ENCODE measurements at places on chromosomes 2 and 18.

- DNase-seq = no peak
Measured at GRCh38 chr18:42574871-42575270, 540.6 kb downstream of the RIT2 start.

GRCh38 chr2:1400943-1401735 lies 12.1 kb upstream of the TPO start:
- no peak for DNase-seq

GRCh38 chr2:170743530-170744239 lies 26.5 kb upstream of the ERICH2 start:
- DNase-seq = no peak

DNA sequence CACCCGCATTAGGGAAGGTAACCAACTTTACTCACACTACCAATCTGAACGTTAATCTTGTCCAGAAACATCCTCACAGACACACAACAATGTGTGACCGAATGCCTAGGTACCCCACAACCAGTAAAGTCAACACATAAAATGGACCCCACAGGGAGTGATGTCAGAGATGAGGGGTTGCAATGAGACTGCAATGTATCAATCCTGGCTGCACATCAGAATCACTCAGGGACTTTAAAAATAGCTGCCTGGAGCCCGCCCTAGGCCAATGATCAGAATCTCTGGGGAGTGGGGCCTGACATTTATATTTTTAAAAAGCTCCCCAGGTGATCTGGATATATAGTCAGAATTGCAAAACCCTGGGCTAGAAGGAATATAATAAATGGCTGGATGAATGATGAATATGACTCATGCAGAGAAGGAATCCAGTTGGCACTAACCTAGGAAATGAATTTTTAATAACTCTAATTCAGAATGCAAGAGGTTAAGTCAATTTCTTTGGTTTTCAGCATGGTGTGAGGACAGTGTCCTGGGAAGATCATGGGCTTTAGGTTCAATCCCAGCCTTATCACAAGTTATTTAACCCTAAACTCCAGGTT lies 92.8 kb downstream of the COLEC12 start:
- no peak for DNase-seq

DNA sequence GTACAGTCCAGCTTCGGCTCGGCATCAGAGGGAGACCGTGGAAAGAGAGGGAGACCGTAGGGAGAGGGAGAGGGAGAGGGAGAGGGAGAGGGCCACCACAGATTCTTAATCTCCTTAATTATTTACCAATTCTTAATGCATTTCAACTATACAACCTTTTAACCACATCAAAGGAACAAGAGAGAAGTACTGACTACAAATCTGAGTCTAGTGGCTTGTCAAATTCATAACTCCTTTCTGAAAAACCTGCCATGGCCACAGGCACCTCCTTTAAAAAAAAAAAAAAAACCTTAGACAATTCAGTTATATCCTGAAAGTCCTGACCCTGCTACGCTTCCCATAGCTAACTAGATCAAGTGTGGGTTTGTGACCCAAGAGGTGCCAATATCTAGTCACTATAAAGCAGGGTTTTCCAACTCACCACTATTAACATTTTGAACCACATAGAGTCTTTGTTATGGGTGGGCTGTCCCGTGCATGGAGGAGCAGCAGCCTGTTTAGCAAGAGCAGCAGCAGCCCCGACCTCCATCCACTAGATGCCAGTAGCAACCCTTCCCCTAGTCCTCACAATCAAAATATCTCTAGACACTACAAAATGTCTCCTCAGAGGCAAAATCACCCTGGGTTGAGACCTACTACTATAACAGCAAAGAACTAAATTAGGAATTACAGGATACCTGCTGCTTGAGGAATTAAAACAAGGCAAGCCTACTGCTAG lies 6.8 kb downstream of the ESCO1 start:
- DNase-seq = no peak

- DNase-seq = no peak
Measured at GRCh38 chr18:41842886-41843285, 112.1 kb upstream of the PIK3C3 start.

DNA sequence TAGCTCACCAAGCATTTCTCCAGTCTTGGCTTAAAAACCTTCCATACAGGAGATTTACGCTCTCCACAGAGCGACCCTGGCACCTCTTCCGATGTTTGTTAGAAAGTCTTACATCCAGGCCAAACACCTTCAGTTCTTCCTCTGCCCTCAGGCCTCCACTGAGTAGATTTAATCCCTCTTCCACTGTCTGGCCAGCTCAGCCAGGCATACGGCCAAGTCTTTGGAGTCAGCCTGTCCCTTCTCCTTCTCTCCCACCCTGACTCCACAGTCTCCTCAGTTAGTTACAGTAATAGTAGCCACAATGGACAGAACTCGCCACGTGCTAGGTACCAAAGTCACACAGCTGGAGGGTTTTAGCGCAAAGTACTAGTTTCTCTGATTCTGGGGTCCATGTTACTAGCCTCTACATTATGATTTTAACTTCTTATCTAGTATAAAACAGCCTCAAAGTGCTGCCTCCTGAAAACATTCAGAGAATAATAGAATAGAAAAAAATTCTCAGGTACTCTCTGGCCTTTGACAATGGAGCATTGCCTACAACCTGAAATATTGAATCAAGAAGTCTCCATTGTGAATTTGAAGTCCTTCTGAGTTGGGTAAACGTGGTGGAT lies 39.5 kb downstream of the THNSL2 start:
- DNase-seq = no peak

DNA sequence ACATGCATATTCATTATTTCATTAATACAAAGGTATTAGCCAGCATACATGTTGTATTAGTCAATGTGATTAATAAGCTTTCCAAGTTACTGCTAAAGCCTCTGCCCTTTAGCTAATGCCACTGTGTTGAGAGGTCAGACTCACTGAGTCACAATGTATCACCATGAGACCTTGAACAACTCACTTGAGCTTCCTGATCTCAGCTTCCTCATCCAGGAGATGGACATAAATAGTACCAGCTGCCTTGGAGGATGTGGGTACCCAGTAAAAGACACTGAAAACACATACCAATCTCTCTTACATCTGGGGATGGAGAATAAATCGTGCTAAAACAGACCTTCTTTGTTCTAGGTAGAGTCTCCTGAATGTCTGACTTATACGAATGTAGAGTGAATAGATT lies 224.6 kb downstream of the EPHA4 start:
- DNase-seq = no peak

Data from BJ (cell line).